ENCODE measurements at places on chromosomes 2 and 18.
A peak's percentile ranks its signal among the peaks of the same experiment; 100 is the strongest.

GRCh38 chr2:18077231-18077630 is 198.8 kb downstream of the KCNS3 start:
- ATAC-seq: no peak

- ATAC-seq: no peak
These were observed 21.7 kb upstream of the APCDD1 start for GRCh38 chr18:10432781-10433180.

DNA sequence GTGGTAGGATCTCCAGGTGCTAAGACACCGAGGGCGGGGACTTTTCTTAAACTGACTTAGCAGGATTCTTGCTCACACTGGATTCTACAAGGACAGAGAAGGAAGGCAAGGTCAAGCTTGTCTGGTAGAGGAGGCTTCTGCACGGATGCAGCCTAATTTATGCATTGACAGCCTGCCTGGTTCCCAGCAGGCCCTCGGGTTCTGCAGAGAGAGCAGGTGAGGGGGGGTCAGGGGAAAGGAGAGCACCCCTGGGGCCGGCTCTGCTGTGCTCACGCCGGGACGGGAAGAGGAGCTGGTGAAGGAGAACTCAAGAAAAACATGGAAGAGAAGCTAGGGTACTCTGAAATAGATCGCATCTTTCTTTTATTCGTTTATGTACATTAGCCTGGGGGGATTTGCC is 46.4 kb downstream of the ADI1 start:
- no peak for ATAC-seq

GRCh38 chr2:120954939-120955338 is 219.3 kb downstream of the GLI2 start:
- no peak for ATAC-seq

GRCh38 chr18:21669736-21670285 is 34.8 kb downstream of the ABHD3 start:
- ATAC-seq: no peak

DNA sequence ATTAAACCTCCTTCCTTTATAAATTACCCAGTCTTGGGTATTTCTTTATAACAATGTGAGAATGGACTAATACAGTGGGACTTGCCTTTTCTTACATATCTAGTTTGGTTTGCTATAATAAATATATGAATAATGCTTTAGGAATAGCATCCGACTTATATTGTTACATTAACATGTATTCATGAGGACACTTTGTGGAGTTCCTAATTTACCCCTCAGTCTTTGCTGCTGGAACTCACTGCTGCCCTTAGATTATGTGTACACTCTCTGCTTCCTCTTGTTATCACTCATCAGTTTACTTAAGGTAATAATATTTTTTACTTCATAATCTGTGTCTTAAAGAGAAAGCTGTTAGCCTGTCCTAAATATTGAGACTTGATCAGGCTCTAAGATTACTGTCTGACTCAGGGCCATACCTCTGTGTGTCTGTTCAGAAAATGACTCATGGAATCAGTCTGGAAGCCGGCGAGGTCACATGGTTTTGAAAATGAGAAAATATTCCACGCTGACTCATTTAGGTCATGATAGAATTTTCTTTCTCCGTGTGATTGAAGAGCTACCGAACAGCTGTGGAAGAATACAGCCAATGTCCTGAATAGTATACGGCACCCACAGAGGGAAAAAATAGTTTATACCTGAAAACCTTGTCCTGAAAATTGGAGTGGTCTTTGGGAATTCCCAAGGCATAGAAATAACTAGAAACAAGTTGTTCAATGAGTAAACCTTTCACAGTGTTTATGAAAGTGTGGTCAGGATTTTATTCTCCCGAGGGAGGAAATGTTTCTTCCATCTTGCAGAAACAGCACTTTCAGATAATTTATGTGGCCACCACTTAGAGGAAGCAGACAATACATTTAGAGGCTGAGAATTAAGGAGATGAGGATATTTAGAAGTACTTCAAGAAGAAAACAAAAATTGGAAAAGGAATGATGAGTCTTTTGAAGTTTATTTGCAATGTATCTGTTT is 156.4 kb downstream of the DSEL start:
- peak; percentile 99 for ATAC-seq

Data from activated T-helper 17 cell treated with anti-CD3 and anti-CD28 coated beads, Interleukin-2, amount 50 U/mL, for 72 hours (primary cell).